ENCODE measurements at places on chromosomes 3 and 15.
A peak's percentile ranks its signal among the peaks of the same experiment; 100 is the strongest.

- no peak for DNase-seq
Observed at GRCh38 chr3:154538566-154539360, 108.8 kb upstream of the GPR149 start.

- DNase-seq: no peak
Observed at GRCh38 chr3:129732200-129732876, 125.9 kb upstream of the PLXND1 start.

GRCh38 chr3:190197346-190197763 lies 76.7 kb upstream of the P3H2 start:
- DNase-seq: no peak

GRCh38 chr15:65569728-65570127 lies 39.5 kb downstream of the HACD3 start:
- DNase-seq: no peak

- DNase-seq: no peak
Observed at GRCh38 chr15:22988811-22989210, 8.6 kb upstream of the CYFIP1 start.

- DNase-seq: no peak
Observed at GRCh38 chr3:38610934-38611333, 38.6 kb downstream of the SCN5A start.

- DNase-seq: no peak
Observed at GRCh38 chr3:190746531-190746930, 116.0 kb downstream of the GMNC start.

DNA sequence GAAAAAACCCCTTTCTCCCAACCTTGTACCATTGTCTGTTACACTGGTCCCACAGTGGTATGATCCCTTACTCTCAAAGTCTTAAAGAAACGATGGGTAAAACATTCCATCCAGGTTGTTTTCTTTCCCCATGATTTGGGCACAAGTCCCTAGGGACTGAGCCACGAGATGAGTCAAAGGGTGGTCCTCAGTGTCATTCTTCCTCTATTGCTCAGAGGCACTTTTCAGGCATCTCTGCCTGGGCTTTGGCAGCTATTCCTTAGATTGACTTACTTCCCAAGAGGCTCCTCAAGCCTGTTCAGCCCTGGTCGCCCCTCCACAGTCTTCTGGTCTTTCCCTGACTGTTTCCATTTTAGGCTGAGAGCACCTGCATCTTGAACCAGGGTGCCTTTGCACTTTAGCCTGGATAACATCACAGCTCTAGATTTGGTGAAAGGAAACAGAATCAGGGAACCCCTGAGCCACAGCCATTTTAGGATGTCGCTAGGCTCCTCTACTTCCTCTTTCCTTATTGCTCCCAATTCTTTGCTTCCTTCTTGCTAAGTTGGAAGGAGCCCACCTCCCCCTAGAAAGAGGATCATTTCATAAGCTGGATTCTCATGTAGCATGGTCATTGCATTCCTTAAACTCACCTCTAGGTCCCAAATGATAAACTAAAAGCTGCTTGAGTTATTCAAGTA lies 131.0 kb upstream of the TPRG1 start:
- no peak for DNase-seq

DNA sequence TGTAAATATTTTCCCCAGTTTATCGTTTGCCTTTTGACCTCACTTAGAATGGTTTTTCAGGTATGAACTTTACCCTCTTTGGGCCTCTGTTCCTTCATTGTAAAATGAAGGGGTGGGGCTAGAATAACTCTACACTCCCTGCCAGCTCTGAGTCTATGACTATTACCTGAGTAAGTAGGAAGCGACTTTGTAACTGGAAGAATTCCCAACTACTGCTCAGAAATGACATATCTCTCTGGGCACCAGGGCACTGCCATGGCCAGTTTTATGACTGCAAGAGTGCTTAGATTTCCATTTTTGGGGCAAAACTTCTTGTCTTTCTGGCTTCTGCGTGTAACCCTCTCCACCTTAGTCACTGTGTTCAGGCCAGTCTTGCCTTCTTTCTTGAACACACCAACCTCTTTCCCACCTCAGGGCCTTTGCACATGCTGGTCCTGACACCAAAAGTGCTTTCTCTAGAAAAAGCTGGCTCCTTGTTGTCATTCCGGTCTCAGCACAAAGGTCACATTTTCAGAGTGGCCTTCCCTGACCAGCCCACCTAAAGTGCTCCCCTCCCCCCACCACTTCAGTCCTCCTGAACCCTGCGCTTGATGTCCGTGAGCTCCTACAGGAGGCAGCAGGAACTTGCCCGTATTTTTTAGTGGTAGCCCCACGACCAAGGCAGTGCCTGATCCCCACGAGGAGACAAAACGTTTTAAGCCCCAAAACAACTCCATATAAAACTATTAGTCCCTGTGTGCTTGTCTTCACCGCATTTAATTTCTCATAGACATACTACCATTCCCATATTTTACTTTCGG lies 25.6 kb downstream of the CDCP1 start:
- DNase-seq: peak; percentile 77

DNA sequence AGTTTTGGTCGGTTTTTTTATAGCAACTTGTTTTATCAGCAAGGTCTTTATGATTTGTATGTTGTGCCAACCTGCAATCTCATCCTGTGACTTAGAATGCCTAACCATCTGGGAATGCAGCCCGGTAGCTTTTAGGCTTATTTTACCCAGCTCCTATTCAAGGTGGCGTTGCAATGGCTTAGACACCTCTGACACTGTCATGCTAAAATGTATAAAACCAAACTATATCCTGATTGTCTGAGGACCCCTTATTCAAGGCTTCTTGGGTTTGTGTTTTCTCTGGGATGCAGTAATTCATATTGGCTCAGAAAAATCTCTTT lies 209.0 kb upstream of the ALCAM start:
- no peak for DNase-seq

DNA sequence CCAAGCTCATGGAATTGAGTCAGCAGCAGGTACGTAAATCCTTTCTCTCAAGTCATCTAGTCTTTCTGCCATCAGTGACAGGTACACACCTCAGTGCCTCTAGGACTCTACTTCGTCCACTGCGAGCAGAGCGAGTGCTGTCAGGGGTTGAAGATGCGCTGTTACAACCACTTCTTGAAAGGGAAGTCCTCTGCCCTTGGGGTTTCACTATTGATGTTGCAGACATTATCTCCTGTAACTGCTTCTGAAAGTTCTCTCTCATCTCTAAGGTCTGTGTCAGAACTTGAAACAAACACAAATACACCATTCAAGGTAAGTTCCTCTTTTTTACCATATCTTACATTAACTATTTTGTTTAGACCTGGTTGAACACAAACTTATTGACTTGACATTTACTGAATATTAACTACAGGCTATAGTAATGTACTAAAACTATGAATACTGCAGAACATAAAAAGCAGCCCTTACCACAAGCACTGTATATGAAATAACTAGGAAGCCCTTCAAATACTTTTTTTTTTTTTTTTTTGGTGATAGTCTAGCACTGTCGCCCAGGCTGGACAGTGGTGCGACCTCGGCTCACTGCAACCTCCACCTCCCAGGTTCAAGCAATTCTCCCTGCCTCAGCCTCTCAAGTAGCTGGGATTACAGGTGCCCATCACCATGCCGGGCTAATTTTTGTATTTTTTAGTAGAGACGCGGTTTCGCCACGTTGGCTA lies 41.5 kb downstream of the TOPBP1 start:
- no peak for DNase-seq

DNA sequence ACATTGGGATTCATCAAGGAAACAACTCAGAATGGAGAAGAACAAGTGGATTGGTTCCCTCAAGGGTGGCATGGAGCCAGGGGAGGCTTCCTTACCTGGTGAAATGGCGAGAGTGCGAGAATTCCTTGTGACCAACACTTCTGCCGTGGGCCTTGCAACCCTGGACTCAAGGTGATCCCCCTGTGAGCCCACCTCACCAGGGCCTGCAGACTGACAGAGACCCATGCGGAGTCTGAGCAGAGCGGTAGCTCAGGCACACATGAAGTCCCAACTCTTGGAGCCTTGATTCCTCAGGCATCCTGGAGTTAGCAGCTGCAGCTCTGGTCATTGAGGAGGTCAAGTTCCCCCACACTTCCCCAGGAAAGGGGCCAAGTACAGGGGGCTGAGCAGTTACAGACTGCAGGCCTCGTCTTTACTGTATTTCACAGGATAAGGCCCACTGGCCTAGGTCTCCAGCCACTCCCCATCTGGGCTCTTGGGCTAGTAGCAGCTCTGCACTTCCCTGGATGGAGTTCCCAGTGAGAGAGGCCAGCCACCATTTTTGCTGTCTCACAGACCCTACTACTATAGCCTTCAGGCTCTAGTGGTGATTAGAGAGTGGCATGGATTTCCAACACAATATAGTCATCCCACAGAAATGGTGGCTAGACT lies 269.5 kb upstream of the DCBLD2 start:
- DNase-seq: no peak

DNA sequence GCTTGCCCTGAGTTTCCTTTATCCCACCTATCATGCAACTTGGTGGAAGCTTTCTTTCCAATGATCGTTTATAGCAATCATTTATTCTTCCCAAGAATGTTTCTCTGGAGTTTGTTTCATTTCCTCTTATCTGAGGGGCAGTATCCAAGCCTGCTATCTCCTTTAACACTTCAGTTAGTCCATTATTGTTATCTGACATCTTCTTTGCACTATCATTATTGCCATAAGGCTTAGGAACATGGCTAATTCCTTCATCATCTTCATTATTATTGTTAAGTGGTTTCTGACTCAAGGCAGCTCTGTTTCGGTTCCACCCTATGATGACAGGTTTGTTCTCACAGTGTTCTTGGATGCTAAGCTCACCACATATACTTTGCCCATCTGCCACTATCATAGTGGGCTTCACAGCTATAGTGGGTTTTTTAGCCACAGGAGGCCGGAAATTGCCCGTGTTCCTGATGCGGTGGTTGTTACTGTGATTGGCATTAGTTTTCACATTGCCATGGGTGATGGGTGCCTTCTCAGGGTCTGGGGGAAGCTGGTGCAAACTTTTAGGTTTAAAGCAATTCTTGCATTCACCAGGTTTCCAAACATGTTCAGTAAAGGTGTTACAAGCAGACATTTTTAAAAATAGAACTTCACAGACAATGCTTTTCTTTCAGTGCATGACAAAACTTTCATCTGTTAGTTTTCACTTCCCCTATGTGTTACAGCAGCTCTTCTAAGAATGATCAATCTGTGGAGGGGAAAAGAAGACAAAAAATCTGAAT lies 110.6 kb upstream of the TSPAN3 start:
- no peak for DNase-seq

DNA sequence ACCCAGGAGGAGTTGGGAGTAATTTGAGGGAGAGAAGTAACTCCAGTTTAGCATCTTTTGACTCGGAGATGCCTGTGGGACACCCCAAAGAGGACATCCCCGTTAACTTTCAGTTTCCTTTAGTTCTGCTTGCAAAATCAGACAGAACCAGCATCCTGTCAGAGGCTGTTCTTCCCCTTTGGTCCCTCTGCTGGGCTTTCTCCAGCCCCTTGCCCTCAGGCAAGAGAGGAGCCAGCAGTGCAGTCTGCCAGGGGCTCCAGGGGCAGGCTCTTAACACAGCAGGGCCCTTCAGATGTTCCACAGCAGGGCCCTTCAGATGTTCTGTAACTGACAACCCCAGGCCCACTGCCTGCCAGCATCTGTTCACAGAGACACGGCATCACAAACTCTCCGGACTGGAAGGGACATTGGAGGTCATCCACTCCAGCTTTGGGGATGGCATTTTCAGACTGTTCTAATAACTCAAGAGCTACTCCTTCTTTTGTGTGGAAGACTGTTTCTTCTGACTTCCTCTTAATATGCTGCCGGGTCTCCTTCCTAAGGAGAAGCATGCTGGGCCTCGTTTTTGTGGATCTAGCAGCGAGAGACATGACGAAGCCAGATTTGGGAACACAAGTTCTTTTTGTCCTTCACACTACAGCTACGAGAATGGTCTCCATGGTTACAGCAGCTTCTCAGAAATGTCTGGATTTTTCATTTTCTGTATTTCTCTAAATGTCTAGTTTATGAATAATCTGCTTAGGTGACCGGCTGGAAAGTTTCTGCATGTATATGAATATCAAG lies 51.9 kb downstream of the KY start:
- DNase-seq: no peak

DNA sequence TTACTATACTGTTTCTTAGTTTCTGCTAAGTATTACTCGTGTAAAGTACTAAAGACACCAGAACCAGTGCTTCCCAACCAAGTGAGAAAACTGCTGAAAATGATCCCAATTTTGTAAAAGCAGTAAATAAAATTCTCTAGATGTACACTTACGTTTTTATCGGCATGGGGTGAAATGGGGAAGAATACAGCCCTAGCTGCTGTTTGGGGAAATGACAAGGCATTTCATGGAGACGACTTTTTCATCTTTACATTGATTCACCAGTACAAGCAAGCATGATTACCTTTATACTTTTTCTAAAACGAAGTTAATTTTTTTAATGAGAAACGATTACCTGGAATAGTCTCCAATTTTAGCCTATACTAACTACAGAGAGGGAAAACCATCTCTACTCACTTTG lies 1.4 kb downstream of the PSMD6 start:
- DNase-seq: no peak

DNA sequence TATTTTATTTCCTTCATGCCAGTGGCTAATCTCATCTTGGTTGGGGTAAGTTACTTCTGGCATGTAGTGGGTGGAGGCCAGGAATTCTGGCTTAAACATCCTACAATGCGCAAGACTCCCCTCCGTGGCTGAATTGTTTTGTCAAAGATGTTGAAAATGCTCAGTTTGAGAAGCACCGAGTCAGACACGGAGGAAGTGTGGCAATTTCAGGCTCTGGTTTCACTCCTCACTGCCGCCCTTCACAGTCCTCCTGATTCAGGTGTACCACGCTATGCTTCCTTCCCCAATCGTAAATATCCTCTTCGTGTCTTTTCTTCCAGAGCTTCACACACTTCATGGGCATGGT lies 150.7 kb downstream of the OPA1 start:
- DNase-seq: no peak

GRCh38 chr3:84683493-84683892 lies 275.3 kb upstream of the CADM2 start:
- no peak for DNase-seq

DNA sequence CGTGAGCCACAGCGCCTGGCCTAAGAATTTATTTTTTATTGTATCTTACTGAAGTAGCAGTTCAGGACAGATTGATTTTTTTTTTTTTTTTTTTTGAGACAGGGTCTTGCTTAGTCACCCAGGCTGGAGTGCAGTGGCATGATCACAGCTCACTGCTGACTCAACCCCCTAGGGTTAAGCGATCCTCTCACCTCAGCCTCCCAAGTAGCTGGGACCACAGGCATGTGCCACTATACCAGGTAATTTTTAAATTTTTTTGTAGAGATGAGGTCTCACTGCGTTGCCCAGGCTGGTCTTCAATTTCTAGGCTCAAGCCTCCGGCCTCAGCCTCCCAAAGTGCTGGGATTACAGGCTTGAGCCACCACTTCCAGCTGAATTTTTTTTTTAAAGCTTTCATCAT lies 99.8 kb upstream of the HERC1 start:
- DNase-seq: no peak

DNA sequence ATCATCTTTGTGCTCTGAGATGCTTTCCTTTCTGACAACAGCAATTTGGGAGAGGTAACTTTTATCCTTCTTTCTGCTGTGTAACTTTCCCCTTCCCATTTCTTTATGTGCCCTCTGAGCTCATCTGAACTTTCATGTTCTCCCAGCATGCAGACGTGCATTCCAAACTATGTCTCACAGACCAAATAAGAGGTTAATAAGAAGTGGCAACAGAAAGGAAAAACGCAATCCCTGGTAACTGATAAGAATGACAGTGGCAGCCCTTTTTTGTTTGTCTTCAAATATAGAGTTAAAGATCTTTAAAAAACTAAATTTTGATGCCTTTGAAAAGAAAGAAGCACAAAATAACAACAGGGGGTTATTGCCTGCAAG lies 533.4 kb downstream of the FOXP1 start:
- DNase-seq: no peak

GRCh38 chr15:53710906-53711305 lies 48.6 kb downstream of the WDR72 start:
- no peak for DNase-seq

- DNase-seq: no peak
Observed at GRCh38 chr3:106392915-106393314, 524.1 kb upstream of the CBLB start.
